ENCODE measurements at places on chromosomes 7 and 10.

DNA sequence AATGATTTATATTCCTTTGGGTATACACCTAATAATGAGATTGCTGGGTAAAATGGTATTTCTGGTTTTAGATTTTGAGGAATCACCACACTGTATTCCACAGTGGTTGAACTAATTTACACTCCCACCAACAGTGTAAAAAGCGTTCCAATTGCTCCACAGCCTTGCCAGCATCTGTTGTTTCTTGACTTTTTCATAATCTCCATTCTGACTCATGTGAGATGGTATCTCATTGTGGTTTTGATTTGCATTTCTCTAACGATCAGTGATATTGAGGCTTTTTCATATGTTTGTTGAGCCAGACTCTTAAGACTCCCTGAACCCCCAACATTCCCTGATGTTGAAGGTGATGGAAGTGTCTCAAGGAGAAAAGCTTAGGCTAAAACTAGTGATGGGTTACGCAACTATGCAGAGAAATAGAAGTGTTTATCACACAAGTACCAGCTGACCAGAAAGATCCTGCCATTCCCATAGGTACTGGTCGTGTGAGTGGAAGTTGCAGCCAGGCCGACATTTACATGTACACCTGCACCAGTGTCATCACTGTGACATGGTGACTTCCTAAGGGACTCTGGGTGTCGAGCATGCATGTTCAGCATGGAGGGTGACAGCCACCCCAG, 711.2 kb upstream of the NRP1 start:
- no peak for DNase-seq

- no peak for DNase-seq
Measured at GRCh38 chr10:132110713-132111112, 45.0 kb downstream of the JAKMIP3 start.

GRCh38 chr10:29415876-29416275, 127.0 kb downstream of the LYZL1 start:
- DNase-seq: no peak

- no peak for DNase-seq
Measured at GRCh38 chr7:18265611-18266281, 229.8 kb upstream of the HDAC9 start.

DNA sequence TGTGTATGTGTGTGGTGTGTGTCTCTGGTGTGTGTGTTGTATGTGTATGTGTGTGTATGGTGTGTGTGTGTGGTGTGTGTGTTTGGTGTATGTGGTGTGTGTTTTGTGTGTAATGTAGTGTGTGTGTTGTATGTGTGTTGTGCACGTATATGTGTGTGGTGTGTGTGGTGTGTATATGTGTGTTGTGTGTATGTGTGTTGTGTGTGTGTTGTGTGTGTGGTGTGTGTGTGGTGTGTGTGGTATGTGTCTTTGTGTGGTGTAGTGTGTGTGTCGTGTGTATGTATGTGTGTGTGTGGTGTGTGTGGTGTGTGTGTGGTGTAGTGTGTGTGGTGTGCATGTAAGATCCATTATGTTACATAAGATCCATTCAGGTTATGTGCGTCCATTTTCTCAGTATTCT, 21.9 kb upstream of the VIPR2 start:
- no peak for DNase-seq

GRCh38 chr7:95549818-95550529, 46.3 kb downstream of the PDK4 start:
- DNase-seq: peak; percentile 90

DNA sequence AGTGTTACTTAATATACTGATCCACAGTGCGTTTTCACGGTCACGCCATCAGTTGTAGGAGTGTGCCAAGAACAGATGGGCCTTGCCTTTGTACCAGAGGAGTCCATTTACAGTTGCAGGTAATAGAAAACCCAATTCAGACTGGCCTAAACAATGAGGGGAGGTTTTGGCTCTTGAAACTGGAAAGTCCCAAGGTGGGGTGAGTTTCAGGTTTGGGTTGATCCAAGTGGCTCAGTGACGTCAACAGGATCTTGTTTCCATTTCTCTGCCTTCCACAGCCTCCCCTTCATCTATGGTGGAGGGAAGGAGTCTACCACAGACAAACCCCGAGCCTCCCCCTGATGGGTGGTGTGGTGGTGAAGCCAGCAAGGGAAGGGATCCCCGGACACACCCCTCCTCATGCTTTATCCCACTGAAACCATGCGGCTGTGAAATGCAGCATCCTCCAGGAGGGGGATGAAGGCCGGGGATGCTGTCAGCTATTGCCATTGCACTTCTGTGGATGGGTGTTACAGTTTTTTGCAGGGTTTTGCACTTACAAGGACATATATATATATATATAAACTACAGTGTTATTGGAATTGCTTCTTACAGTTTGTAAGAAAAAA, 14.8 kb upstream of the SH2D4B start:
- DNase-seq: no peak

- DNase-seq: no peak
Measured at GRCh38 chr7:121576148-121576917, 180.2 kb upstream of the FAM3C start.

GRCh38 chr7:131250331-131250730, 77.3 kb upstream of the MKLN1 start:
- no peak for DNase-seq

- no peak for DNase-seq
Measured at GRCh38 chr7:75916259-75916658, 1.3 kb downstream of the POR start.

DNA sequence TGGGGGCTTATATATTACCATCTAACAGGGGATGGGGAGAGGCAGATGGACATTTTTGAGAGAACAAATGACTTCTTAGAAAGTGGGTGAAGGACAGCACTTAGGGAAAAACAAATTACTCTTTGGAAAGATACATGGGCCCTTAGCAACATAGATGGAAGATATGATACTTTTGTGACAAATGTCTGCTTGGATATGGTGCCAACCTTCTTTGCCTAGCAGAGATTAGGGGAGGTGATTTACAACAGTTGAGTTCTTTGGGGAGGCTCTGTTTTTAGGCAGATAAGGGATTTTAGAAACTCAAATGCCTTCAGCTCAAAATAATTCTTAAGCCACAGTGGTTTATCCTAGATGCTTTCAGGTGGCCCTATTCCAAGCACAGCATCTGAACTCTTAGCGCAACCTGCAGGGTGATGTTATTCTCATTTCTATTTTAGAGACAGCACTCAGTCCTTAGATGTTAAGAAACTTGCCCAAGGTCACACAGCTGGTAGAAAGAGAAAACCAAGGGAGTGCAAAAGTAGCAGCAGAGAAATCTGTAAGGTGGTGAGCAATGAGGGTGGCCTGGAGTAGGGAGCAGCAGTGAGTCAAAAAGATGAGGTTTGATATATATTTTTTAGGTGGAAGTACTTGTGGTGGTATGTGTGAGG, 75.1 kb upstream of the KMT2E start:
- DNase-seq: no peak

DNA sequence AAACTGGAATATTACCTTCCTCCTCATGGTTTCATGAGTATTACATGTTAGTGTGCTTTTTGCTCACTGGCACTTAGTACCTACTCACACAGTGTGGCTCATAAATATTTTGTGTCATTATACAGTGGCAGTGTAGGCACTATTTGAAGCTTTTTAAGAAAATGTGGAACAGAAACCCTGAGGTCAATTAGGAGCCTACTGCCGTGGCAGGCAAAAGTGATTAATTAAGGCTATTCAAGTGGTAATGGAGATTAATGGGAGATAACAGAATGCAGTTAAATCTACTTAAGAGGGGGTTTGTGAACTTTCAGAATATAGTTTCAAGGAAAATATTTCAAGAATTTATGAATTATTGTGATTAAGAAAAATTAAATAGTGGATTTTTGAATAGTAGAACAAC, 277.6 kb downstream of the HGF start:
- DNase-seq: no peak

DNA sequence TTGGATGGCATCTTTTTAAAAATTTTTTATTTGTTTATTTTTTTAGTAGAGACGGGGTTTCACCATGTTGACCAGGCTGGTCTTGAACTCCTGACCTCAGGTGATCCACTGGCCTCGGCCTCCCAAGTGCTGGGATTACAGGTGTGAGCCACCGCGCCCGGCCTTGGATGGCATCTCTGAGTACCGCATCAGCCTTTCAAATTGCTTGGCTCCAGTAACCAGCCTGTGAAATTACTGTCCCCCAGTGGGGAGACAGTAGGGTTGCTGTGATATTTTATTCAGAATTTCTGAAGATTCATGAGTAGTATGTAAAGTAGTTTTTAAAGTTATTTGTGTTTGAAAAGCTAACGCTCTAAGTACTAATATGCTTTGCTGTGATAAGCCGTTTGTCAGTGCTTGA, 1.2 kb downstream of the NUB1 start:
- DNase-seq: no peak

GRCh38 chr10:49426490-49427360, 30.8 kb upstream of the DRGX start:
- no peak for DNase-seq

GRCh38 chr10:60290558-60290957, 99.1 kb downstream of the ANK3 start:
- DNase-seq: no peak

DNA sequence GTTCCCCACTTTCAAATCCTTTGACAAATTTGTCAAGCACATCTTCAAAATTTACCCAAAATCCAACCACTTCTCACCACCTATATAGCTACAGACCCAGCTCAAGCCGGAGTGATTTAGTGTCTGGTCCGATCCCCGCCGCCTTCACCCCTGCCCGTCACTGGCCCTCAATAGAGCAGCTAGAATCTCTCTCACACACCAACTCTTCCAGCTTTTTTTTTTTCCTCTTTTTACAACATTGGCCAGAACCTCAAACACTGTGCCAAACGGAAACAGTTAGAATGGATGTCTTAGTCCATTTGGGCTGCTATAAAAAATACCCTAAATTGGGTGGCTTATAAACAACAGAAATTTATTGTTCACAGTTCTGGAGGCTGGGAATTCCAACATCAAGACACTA, 41.1 kb upstream of the TMEM72 start:
- no peak for DNase-seq

DNA sequence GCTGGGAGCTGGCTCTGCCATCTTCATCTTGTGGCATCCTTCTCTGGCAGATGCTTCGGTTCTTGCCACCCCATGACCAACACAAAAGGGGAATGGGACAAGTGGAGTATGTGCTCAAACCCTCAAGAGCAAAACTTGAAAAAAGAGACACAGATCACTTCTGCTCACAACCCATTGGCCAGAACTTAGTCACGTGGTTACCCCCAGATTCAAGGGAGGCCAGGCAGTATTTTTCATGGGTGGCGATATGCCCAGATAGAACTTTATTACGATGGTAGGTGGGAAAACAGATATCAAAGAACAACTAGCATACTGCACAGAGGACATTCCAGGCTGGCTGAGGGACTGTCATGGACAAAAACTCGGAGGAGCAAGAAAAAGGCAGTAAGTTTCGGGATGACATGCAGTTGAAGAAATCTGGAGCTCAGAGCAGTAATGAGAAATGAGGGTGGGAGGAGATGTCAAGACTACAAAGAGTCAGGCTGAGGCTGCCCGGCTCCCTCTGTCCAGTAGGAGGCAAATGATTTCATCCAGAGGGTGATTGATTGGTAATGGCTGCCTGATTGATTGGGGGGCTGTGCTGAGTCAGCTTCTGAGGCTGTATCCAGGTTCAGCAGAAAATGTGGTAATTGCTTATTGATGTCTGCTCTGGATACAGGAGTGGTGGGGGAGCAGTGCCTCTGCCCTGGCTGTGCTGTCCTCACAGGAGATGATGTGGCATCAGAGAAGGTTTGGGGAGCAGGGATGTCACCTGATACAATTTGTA, 25.3 kb downstream of the COL13A1 start:
- DNase-seq: no peak

GRCh38 chr7:143518521-143518920, 40.8 kb downstream of the TAS2R41 start:
- no peak for DNase-seq

DNA sequence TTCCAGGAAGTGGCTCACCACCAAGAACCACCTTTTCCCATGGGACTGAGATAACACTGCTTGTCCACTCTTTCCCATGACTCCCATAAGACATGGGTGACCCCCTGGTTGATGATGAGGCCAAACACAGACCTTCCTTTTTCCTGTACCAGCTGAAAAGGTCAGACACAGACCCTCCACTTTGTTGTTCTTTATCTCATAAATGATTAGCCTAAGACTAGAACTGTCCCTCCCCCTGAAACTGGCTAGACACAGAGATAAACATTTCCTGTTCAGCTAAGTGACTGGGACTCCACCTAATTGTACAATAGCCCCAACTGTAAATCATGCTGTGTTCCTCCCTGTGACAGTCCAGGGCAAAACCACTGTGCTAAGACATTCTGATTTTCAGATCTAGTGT, 8.2 kb upstream of the NRG3 start:
- DNase-seq: no peak

- no peak for DNase-seq
Measured at GRCh38 chr10:28838908-28839307, 161.6 kb downstream of the BAMBI start.

DNA sequence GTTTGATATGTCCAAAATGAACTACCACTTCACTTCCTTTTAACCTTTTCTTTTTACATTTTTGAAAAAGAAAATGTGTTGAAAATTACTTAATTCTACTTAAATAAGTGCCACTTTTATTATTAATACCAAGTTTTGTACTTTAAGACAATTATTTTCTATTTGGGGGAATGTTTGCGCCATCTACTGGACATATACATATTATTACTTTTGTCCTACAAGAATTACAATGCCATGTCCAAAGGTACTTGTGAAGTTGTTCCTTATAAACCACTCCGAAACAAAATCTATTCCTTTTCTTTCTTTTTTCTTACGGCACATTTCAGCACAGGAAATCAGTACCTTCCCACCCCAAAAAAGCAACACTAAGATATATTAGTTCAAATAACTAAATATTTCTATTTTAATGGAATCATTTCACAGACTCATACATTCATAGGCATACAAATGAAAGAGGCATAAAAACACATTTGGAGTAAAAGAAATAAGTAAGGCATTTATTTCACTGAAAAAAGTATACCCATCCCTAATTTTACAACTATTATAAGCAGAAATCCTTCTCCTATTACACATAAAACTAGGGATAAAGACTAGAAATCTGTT, 169.9 kb downstream of the RNF133 start:
- DNase-seq: no peak

GRCh38 chr10:72162978-72163377, 52.8 kb upstream of the ANAPC16 start:
- DNase-seq: no peak

GRCh38 chr10:48279081-48279751, 4.7 kb upstream of the FRMPD2 start:
- no peak for DNase-seq

DNA sequence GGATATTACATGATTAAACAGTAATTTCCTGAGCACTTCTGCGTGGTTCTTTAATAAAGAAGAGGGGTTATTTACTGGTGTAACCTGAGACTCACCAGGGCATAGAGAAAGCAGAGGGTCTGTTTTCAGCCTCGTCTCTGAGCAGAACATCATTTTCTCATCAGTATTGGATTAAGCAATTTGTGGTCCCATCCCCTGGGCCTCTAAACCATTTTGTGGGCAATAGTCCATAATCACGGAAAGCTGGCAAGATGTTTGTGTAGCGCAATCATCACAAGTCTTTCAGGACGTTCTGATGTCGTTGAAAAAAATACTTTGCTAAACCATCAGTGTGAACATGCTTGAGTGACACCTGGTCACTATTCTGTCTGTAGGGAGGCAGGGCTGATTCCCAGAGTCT, 37.1 kb upstream of the SEC61G start:
- no peak for DNase-seq

All from C1 segment of cervical spinal cord (tissue), 14 donors.